ENCODE measurements at places on chromosomes 2 and 18. TPM values are rescaled to one million over a fixed set of nuclear protein-coding genes. Genes with fewer than 3 reads are reported as not detected.

GRCh38 chr2:159903443-159904126 is 105.6 kb upstream of the CD302 start:
- no peak for DNase-seq

DNA sequence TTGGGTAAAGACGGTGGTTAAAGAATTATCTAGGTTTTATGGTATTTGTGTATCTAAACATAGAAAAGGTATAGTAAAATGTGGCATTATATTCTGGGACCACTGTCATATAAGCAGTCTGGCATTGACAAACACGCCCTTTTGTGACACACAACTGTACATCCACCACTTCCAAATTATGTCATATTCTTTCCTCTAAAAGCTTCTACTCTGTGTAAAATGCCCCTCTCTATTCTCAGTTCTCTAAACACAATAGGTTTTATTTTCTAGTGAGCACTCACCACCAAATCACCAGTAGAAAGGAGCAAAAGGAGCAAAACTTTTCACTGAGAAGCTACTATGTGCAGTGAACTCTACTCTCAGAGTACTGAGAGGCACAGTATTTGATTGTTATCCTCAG is 88.1 kb upstream of the PIEZO2 start:
- no peak for DNase-seq

GRCh38 chr2:210271300-210271699 is 43.7 kb downstream of the MYL1 start:
- DNase-seq, result no peak

The INO80B gene
- total RNA-seq, result 34.7 TPM

The DNER gene
- 56.5 TPM for total RNA-seq

The DGKD gene
- 26.0 TPM for total RNA-seq

The NAT8 gene
- not detected for total RNA-seq

DNA sequence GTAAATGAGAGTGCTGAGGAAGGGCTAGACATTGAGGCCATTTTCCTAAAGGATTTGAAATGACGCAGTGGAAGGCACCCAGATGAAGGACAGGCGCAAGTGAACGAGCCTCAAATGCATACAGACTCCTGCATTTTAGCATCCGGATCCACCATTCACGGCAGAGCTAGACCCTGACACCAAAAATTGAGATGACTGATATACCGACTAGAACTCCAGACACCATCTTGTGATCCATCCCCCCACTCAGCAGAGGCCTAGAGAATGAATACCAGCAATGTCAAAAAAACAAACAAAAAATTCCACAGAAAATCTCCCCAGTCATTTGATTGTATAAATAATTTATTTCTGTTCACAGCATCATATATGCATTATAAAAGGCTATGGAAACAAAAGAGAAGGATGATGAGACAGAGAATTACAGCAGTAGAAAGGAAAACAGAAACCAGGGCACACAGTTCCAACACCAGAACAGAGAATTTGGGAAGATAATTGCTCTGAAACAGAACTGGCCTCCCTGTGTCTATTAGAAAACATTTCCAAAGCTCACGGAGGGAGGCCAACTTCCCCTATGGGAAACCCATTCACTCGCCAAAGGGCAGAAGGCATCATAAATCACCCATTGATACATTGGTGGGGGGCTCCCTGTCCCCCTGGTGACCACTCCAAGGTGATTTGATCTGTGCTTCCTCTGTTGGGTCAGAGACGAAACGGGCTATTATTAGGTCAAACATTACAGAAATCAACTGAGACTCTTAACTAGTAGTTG is 4.0 kb downstream of the ARL4C start:
- DNase-seq, result peak; percentile 79
